ENCODE measurements at places on chromosomes 3 and 15. TPM values are rescaled to one million over a fixed set of nuclear protein-coding genes. Genes with fewer than 3 reads are reported as not detected.

GOLGA8J gene
- total RNA-seq = 0.34 TPM

TEX55 gene
- total RNA-seq = not detected

DNA sequence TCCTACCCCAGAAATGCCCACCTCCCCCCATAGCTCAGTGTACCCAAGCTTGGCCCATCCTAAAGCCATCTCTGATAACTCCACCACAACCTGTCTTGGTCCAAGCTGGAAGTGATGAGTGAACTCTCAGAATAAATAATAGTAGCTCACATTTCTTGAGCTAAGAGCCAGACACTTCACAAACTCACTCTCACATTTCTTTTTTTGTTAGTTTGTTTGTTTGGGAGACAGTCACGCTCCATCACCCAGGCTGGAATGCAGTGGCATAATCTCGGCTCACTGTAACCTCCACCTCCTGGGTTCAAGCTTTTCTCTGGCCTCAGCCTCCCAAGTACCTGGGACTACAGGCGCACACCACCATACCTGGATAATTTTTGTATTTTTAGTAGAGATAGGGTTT lies 46.2 kb downstream of the LIPC start:
- peak overlapping the region; percentile 95 for H3K27ac ChIP-seq
- DNase-seq = no peak
- H3K4me3 ChIP-seq = no peak overlapping the region
- H3K27me3 ChIP-seq = no peaks in the 10 kb centered on the region

GRCh38 chr3:58723173-58723572 lies 56.6 kb upstream of the FAM3D start:
- no peaks in the 10 kb centered on the region for H3K4me1 ChIP-seq
- no peaks in the 10 kb centered on the region for H3K36me3 ChIP-seq
- DNase-seq = no peak
- no peak overlapping the region for H3K27ac ChIP-seq

GRCh38 chr3:113051302-113051711 lies 60.5 kb downstream of the GTPBP8 start:
- H3K27ac ChIP-seq = no peak overlapping the region
- H3K36me3 ChIP-seq = peaks cover 2% of the 10 kb centered on the region
- peak; percentile 92 for DNase-seq
- peaks cover 2% of the 10 kb centered on the region for H3K4me1 ChIP-seq

DNA sequence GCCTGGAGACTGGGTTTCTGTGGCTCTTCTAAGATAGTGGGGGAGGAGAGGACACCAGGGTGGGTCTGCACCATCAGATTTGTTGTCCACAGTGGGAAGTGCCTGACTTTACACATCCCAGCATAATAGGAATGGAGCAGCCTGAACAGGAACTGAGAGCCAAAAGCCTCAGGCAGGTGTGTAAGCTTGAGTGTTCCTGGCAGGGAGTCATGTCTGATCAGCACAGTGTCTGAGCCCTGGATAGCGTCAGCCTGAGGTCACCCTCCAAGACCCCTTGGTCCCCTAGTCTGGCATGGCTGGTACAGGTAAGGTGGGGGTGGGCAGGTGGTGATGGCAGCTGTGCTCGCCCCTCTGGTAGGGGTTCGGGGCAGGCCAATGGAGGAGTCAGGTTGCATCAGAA lies 20.2 kb downstream of the INSYN1 start:
- H3K36me3 ChIP-seq = no peaks in the 10 kb centered on the region
- DNase-seq = no peak
- no peak overlapping the region for H3K4me3 ChIP-seq
- H3K27ac ChIP-seq = no peak overlapping the region

DNA sequence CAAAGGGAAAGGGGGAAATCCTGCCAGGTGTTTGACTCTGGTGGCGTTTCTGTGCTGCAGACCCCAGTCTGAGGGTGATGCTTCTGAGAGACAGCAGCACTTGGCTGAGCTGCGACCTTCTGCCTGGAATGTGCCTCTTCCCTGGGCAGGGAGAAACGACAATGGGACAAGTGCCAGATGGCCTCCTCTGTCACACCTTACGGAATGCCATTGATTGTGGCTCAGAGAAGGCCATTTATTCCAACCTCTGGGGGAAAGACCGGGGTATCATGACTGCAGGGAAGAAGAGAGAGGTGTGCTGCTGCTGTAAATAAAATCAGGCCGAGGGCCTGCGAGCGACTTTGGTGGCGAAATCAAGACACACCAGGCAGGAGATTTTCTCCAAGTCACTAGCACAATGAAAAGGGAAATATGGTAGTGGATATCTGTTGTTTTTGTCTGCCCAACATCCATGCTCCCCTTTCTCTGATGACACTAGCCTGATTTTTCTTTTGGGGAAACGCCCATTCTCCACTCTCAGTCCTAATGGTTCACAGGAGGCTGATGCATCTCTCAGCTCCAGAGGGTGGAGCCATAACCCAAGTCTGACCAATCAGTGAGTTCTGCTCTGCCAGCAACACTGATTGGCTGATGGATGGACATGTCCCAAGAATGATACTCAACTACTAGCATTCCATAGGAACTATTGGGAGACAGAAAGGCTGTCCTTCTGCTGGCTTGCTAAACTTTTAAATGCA lies 336.1 kb downstream of the FOXP1 start:
- peaks cover 8% of the 10 kb centered on the region for H3K4me1 ChIP-seq
- peaks cover 4% of the 10 kb centered on the region for H3K36me3 ChIP-seq
- H3K27ac ChIP-seq = no peak overlapping the region
- H3K27me3 ChIP-seq = no peaks in the 10 kb centered on the region
- H3K4me3 ChIP-seq = no peak overlapping the region

CDCP1 gene
- total RNA-seq = 17.7 TPM

DNA sequence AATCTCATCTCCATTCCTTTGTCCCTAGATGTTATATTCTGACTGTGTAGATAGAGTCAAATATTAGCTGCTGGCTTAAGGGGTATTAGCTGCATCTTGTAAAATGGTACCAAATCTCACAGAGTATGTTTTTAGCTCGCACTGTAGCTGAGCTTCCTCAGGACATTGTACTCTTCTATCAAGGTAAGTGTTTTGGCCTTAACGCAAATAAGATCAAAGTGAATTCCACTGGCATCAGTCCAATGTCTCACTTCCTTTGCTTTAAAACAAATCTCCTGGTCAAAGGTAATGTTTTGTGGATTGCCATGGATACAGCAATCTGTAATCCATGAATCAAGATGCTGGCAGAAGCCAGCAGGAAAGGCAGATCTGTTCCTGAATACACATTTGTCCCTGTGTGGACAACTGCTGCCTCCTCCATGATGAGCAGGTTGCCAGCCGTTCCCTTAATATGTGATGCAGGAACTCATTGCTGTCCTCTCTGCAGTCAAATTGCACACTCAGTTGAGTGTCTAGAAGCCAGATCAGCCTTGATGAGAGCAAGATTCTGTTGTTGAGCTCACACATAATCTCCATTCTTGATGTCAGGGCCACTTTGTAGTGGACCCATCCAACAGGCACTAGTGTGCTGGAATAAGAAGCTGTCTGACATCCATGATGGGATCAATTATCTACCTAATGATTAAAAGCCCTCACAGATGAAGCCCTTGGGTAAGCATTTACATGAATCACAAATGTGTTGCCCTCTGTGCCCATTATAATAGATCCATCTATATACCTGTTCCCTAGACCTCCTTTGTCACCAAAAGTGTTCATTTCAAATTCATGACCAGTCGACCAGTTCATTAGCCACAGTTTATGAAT lies 96.6 kb upstream of the AGTR1 start:
- DNase-seq = no peak
- no peak overlapping the region for H3K4me3 ChIP-seq
- H3K27me3 ChIP-seq = no peaks in the 10 kb centered on the region
- no peaks in the 10 kb centered on the region for H3K4me1 ChIP-seq
- H3K27ac ChIP-seq = no peak overlapping the region

DNA sequence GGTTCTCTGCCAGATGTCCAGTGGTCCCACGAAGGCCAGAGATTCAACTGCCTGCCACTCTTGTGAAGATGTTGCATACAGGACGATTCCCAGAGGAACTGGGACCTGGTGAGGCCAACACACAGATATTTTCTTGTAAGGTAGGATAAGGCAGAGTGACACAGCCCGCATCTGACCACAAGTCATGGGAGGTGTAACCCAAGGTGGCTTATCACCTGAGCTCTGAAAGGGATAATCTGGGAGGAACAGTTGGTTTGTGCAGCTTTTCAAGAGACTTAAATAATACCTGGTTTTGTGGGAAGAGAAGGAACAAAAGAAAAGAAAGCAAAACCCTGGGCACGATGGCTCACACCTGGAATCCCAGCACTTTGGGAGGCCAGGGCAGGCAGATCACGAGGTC lies 39.8 kb upstream of the NR2F2 start:
- H3K4me3 ChIP-seq = no peak overlapping the region
- no peak overlapping the region for H3K27ac ChIP-seq
- DNase-seq = no peak
- no peaks in the 10 kb centered on the region for H3K36me3 ChIP-seq
- no peaks in the 10 kb centered on the region for H3K27me3 ChIP-seq

ITIH4 gene
- total RNA-seq = 15.1 TPM

SLC9A9 gene
- 7.4 TPM for total RNA-seq

DNA sequence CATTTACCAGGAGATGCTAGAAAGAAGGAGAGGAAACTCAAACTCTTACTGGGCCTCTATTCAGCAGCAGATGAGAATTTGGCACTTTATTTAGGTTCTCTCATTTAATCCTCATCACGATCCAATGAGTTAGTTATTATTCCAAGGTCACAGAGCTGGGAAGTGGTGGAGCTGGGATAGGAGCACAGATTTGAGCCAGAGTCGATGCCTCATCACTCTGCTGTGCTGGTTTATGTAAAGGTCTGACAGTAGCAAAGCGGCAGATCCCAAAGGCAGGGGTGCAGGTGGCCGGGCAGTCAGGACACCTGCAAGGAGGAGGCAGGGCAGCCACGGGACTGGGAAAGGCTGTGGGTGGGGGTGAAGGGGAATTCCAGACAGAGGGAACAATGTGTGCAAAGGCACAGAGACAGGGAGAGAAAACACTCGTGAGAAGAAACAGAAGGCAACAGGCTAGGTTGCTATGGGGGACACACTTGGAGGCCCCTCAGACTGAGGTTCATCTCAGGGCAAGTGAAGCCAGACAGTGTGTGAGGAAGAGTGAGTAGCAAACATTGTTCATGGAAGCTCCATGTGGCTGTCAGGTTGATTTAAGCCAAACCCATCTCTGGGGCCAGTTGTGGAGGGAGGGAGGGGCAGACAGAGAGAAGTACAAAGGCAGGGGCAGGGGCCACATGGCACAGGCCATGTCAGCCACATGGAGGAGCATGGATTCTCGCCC lies 26.8 kb downstream of the RAB6B start:
- no peaks in the 10 kb centered on the region for H3K4me1 ChIP-seq
- peaks cover 17% of the 10 kb centered on the region for H3K27me3 ChIP-seq
- no peak for DNase-seq
- H3K4me3 ChIP-seq = no peak overlapping the region
- no peaks in the 10 kb centered on the region for H3K36me3 ChIP-seq

- no peak overlapping the region for H3K4me3 ChIP-seq
- H3K4me1 ChIP-seq = no peaks in the 10 kb centered on the region
- DNase-seq = no peak
- H3K27me3 ChIP-seq = no peaks in the 10 kb centered on the region
- H3K27ac ChIP-seq = no peak overlapping the region
- H3K36me3 ChIP-seq = no peaks in the 10 kb centered on the region
Observed at GRCh38 chr15:60713119-60714084, 234.5 kb upstream of the ICE2 start.

DNA sequence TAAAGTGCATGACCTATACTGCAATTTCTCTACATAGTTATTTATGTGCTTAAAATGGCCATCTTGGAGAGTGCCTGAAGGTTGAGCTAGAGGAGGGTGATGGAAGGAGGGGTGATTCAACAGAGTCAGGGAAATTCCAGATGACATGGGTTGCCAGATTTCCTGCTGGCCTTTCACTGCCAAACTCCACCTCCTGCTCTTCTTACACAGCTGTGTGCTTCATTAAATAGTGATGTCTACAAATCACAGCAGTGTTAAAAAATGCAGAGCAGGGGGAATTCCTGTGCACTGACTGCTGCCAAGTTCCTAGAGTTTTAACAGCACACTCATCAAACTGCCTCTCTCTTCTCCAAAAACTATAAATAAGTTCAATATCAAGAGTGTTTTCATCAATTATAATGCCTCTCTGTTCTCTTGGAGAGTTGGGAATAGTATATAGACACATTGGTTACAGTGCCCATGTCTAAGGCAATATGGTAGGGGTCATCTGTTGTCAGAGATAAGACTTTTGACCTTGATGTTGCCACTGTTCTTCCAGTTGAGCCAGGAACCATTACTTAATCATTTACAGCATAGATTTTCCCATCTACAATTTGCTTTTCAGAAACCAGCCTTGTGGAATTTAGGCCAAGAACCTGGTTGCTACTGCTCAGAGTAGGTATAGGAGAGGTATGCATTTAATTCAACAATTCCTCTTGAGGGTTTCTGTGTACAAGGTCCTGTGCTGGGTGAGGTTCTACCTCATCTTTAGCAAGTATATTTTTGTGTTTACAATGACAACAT lies 79.6 kb downstream of the TP63 start:
- no peak for DNase-seq
- no peaks in the 10 kb centered on the region for H3K27me3 ChIP-seq
- H3K36me3 ChIP-seq = no peaks in the 10 kb centered on the region
- peaks cover 3% of the 10 kb centered on the region for H3K4me1 ChIP-seq
- H3K27ac ChIP-seq = no peak overlapping the region
- H3K4me3 ChIP-seq = no peak overlapping the region

CELSR3 gene
- total RNA-seq = 19.5 TPM

DNA sequence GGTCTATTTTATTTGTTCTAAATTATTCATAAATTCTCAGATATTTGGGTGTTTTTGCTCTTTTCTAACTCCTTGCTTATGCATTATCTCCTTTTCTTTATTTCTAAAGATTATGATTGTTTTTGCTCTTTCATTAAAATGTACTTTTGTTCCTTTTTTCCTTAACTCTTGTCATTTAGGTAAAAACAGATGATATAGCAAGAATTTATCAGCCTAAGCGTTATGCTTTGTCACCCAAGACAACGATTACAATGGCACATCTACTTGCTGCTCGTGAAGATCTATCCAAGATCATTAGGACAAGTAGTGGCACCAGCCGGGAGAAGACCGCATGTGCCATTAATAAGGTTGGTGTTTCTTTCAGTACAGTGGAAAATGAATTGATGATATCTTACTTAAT lies 27.2 kb downstream of the FAM98B start:
- peaks cover 16% of the 10 kb centered on the region for H3K4me1 ChIP-seq
- H3K36me3 ChIP-seq = peaks cover 50% of the 10 kb centered on the region
- H3K4me3 ChIP-seq = no peak overlapping the region
- no peaks in the 10 kb centered on the region for H3K27me3 ChIP-seq
- no peak for DNase-seq
- H3K27ac ChIP-seq = peak overlapping the region; percentile 10

MORC1 gene
- not detected for total RNA-seq

- no peaks in the 10 kb centered on the region for H3K27me3 ChIP-seq
- no peak for DNase-seq
- H3K27ac ChIP-seq = no peak overlapping the region
- no peak overlapping the region for H3K4me3 ChIP-seq
- H3K4me1 ChIP-seq = no peaks in the 10 kb centered on the region
- peaks cover 57% of the 10 kb centered on the region for H3K36me3 ChIP-seq
Observed at GRCh38 chr3:100155128-100155527, 40.8 kb upstream of the FILIP1L start.

GRCh38 chr15:78178064-78178463 lies 28.9 kb downstream of the IDH3A start:
- H3K27me3 ChIP-seq = peaks cover 3% of the 10 kb centered on the region
- no peak overlapping the region for H3K4me3 ChIP-seq
- no peak overlapping the region for H3K27ac ChIP-seq
- H3K4me1 ChIP-seq = peaks cover 21% of the 10 kb centered on the region

Data from activated CD8-positive, alpha-beta T cell treated with anti-CD3 and anti-CD28 coated beads, Interleukin-2, amount 10 ng/mL, durations not matched to agents 7 days and 5 days (primary cell).